ENCODE measurements at places on chromosomes 2 and 18.

GRCh38 chr2:159150280-159150746, 136.2 kb downstream of the WDSUB1 start:
- no peak for DNase-seq

GRCh38 chr2:127678531-127678930, 3.2 kb upstream of the LIMS2 start:
- DNase-seq, result no peak

DNA sequence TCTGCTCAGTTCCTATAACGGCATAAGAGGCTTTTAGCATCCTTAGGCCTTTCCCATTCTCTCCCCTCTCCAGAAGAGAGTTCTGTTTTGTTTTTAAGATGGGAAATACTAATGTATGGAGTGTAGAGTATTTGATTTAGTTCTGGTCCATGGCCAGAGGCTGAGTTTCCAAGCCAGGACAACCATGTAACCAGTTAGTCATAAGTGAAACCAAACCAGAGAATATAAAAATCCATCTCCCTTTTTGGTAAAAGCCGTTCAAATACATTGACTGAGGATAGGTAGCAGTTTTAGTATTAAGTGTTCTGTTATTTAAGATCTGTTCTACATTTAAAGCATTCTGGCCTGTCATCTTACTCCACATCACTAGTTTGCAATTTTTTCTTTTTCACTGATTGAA, 3.1 kb downstream of the PSMD1 start:
- DNase-seq, result no peak

DNA sequence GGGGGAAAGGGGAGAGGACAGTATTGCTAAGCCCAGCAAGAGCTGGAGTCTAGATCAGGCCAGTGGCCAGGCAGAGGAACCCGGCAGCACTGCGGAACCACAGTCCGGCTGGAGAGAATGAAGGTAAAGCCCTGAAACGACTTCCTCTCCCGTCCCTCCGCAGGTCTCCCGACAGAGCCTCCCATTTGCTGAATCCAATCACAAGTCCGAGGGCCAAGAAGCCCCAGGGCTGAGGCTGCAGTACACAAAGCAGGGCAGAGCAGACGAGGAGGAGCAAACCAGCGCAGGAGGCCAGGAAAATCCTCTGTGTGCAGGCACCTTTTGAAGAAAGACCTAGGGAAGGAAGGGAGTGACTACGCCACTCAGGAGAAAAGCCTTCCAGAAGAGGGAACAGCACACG, 104.4 kb downstream of the OSBPL1A start:
- no peak for DNase-seq

DNA sequence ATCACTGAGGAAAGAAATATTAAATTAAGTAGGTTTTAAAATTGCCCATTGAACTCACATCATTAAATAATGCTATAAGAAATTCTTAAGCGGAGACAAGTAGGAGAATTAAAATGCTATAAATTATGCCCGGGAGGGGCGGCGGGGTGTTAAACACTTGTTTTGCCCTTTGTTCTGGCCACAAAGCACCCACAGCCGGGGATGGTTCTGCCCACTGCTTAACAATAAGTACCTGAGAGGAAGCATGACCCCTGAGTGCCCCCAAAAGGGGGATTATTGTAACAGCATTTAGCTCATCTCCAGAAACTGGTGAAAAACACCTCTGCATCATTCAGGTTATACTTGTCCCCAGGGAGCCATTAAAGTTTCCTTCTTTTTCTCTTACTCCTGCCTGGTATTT, 332.7 kb upstream of the POU3F3 start:
- no peak for DNase-seq

GRCh38 chr2:60535685-60536312, 17.7 kb downstream of the BCL11A start:
- DNase-seq, result no peak

DNA sequence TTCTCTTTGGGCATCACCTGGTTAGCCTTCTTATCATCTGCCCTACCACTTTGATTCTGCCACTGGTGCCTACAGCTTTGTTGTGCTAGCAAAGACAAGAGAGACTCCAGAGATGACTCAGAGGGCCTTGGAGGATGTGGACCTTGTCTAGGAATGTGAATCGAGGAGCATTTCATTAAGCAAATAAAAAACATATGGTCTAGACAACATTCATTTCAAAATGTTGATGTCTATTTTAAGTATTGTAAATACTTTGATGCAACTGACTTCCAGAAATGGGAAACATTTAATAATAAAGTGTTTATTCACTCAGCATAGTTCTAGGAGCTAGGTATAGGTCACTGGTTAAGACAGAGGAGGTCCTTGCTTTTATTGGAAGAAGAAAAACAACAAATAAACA, 195.5 kb downstream of the CDCA7 start:
- DNase-seq, result no peak

DNA sequence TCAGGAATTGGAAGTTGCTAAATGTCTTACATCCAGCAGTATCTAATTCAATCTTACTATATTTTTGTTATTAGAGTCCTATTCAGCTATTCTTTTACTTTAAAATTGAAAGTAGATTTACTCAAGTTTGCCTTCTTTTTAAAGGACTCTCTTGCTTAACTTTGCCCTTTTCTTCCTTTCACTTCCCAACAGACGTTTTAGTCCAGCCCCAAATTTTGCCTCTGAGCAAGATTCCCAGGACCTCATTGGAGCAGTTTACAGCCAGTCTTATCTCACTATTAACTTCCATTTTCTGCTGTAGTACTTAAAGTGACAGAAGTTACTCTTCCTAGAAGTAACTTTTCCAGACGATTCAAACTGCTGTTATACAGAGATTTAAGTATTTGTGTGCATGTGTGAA, 1.7 kb upstream of the PRKD3 start:
- no peak for DNase-seq

- DNase-seq, result no peak
Observed at GRCh38 chr2:25996844-25997243, 14.5 kb upstream of the KIF3C start.

- DNase-seq, result no peak
Observed at GRCh38 chr2:177537636-177538035, 145.1 kb downstream of the AGPS start.

- no peak for DNase-seq
Observed at GRCh38 chr2:99112617-99113016, 28.9 kb upstream of the C2orf15 start.

GRCh38 chr2:174322746-174323145, 12.0 kb upstream of the SP9 start:
- no peak for DNase-seq

DNA sequence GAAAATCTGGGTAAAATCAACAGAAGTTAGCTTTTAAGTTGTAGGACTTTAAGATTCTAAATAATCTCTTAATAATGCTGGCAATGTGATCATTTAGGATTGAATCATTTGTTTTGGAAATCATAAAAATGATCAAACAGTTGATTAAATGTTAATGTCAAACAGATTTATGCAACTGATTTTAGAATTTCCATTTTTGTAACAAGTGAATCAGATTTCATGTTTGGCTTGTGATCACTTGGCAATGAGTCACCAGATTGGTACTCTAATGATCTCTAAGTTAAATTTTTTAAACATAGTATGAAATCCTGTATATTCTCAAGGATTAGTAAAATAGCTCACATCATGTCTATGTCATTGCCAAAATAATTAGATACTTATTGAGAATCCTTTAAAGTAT, 50.1 kb upstream of the UNC80 start:
- no peak for DNase-seq

GRCh38 chr2:119760956-119761275, 1.2 kb downstream of the PTPN4 start:
- no peak for DNase-seq

GRCh38 chr18:52342456-52342855, 2.5 kb downstream of the DCC start:
- no peak for DNase-seq

DNA sequence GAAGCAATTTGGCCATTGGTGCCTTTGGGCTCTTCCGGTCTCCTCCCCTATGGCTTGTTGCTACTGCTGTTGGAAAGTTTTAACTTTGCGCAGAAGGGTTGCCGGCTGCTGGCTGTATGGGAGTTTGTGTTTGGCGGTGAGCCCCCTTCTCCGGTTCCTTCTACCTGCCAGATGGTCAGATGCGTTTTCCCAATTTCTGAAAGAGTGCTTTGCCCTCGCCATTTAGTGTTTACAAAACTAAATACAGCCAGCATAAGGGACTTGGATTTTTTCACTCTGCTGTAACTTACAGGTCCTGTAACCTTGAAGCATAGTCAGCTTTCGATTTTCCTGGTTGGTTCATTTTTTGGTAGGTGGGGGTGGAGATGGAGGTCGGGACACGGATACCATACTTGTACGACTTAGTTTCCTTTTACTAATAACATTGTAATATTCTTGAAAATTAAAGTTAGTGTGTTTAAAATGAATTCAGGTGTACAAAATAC, 604 bp downstream of the COQ10B start:
- DNase-seq, result peak; percentile 63

DNA sequence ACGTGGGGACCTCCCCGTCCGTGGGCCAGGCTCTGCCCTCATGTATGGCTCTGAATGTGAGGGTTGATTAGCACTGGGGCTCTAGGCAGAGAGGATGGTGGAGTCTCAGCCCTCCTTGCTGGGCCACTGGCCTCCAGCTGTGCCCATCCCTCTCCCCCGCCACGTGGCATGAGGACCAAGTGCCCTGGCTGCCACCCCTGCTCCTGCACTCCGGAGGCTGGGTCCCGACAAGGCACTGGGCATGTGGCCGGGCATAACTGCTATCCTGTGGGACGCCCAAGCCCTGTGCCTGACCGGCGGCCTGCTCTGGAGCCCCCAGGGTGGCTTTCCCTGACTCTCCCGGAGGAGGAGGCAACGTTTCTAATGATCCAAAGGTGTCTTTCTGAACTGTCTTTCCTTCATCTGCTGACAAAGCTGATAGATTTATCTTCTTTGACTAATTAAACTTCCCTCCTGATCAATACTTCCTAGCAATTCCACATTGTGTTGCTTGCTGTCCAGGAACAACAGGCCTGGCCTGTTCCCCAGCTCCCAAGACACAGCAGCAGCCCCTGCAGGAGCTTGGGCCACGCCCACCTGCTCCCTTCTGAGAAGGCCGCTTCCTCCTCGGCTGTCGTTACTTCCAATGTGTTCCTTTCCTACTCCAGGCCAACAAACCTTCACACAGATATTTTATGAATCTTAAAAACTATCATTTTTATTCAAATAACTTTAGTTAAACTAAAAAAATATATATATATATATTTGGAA, 132.0 kb downstream of the SNTG2 start:
- DNase-seq, result no peak

DNA sequence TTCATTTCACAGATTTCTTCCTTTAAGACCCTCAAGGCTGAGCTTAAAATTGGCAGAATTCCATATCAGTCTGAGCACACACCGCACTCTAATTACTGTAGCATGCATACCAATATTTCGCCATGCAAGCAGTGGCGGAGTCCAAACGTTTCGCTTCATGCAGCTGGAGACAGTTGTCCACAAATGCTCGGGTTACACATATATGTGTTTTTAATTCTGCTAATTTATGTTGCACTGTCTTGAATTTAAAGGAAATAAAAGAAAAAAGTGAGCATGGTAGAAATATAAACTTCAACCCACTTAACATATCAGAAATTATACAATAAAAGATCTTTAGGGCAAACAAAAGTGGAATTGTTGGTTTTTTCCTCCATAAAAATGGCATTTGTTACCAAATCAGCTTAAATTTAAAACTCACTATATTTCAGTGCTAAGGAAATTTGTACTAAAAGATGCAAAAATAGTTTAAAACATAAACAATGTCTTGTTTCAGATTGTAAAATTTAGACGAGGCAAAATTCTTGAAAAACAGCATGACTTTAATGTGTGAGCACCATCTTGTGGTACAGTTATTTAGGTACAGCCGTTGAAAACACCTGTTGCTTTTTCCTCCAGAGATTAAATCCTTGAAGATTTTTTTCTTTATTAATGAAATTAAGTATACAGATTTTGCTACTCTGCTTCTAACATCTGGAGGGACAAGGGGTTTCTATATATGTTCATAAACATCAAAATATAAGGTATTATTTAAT, 24.1 kb upstream of the KANSL1L start:
- no peak for DNase-seq

- DNase-seq, result no peak
Observed at GRCh38 chr2:144183727-144184126, 336.2 kb downstream of the ZEB2 start.

GRCh38 chr2:217805668-217806481, 196.9 kb downstream of the TNS1 start:
- no peak for DNase-seq

- DNase-seq, result no peak
Observed at GRCh38 chr18:48740068-48740440, 201.2 kb downstream of the CTIF start.

DNA sequence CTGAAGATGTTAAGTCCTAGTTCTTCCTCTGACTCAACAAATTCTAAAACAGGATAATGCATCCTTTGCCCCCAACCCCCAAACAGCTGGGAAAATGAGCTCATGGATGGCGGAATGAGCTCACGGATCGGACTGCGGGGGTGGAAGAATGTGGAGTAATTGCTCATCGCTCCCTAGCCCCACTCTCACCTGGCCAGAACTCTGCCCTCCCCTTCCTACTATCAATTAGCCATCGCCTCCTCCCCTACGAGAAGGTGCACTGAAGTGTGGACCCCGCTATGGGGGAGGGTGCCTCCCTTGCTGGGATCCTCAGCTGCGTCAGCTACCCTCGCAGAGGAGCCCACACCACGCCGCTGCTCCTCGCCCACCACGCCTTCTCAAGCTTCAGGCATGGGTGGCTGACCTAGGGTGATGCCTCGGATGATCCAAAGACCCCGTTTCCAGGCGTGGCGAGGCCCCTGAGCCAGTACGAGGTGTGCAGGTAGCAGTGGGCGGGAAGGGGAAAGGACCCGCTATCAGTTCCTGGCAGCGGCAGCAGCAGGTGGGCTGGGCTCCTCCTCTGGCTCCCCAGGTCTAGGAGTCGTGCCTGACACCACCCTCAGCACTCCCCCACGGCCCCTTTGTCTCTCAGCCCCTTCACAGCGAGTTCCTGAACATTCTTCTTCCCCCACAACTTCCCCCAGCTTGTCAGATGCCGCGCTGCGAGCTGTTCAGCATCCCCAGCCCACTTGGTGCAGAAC, 82.1 kb upstream of the POMC start:
- DNase-seq, result no peak

DNA sequence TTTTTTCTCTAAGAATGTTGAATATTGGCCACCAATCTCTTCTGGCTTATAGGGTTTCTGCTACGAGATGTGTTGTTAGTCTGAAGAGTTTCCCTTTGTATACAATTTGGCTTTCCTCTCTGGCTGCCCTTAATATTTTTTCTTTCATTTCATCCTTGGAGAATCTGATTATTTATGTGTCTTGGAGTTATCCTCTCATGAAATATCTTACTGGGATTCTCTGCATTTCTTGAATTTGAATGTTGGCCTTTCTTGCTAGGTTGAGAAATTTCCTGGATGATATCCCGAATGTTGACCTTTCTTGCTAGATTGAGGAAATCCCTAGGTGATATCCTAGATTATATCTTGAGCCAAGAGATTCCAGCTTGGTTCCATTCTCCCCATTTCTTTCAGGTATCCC, 125.6 kb downstream of the SLC5A7 start:
- no peak for DNase-seq
